Mucosa of gallbladder (tissue), 1 donor: ENCODE measurements at places on chromosomes 5 and 9. TPM values are rescaled to one million over a fixed set of nuclear protein-coding genes. Genes with fewer than 3 reads are reported as not detected.

GRCh38 chr5:79743846-79744605 is 54.4 kb downstream of the CMYA5 start:
- DNase-seq: no peak

DNA sequence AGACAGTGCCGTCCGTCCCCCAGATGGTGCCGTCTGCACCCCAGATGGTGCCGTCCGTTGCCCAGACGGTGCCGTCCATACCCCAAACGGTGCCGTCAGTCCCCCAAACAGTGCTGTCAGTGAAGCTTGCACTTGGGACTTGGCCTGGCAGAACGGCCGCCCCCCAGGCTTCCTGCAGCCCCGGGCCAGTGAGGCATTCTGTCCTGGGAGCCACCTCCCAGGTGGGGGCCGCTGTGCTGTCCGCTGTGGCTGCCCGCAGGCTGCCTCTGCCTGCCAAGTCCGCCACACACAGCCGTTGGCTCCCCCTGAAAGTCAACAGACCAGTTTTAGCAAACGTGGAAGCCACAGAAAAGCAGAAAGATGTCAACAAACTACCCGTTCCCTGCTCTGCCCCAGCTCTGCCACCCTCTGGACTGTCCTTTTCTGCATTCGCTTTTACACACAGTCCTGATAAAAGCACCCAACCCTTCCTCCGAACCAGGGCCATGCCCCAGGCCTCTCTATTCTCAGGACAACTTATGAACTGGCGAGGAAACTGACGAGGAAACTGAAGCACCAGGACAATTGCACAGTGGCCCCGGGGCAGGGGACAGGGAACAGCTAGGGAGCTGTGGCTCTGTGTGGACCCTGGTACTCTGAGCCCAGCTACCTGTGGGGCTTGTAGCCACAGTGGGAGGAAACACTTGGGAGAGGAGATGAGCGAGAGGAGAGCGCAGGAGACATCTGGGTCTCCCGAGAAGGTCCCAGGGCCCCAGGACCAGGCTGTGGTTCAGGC is 39.6 kb upstream of the RXRA start:
- no peak for DNase-seq

GRCh38 chr9:89513837-89514236 is 15.9 kb upstream of the SEMA4D start:
- DNase-seq: no peak

DNA sequence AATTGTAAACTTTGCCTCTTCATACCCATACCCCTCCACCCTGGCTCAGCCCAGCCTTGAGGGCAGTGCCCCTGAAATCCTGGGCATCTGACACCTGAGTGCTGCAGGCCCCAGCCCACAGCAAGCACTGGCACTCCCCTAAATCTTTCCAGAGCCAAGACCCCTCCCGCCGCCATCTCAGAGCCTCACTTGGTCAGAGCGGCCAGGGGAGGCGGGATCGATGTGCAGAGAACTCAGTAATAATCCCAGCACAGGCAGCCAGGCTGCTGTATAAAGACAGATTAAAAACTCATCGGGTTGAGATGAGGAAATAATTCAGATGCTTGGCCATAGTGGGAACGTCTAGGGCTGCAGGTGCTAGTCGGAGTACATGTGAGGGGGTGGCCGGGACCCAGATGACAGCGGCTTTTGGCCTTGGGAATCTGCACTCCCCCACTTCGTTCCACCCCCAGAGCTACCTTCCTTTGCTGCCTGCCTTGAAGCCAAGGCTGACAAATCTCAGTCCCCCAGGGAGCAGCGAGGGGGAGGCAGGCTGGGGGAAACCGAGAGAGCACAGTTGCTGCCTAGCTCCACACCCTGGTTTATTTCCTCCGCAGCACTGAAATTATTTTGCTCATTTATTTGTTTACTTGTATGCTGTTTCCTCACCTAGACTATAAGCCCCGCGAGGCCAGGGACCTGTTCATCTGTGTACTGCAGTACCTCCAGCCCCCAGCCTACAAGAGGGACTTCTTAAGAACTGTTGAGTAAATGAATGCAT is 19.5 kb upstream of the ARAP3 start:
- no peak for DNase-seq

DNA sequence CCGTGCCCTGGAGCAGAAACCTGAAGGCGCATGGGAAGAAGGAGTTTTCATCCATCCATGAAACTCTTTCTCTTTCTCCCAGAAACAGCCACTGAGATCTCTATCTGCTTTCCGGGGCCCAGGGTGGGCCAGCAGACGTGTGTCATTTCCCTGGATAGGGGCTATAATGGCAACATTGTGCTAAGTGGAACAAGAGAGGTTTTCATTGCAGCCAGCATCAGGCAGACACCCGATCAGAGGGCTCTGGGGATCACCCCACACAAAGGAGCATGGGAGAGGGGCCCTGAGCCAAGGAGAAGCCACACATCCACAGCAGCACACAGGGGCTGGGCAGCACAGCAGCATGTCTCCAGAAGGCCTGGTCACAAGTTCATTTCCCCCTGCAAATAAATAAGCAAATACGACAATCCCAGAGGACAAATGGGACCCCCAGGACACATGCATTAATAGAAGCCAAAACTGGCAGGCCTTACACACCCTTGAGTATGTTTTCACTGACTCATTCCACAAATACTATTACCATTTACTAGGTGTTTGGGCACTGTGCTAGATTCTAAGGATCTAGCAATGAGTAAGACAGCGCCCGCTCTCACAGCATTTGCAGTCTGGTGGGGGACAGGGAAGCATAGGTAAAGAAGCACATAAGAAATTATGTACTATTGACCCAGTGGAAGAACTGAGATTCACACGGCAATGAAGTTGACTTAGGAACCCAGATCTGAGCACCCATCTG is 4.3 kb upstream of the AFAP1L1 start:
- DNase-seq: no peak

DNA sequence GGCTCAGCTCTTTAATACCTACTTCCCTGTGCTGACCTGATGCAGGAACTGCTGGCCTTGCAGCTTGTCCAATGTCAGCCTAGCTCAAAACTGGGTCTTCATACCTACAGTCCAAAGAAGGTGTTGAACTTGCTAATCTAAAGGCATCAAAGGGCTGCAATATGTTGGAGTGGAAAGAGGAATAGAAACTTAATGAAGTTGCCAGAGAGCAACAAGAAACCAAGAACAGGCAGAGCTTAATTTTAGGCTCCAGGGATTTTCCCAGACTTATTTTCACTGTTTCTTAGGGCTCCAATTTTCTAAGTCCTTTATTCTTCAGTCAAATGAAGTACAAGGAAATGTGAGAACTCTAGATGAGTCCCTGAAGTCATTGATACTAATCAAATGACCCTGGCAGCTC is 17.6 kb upstream of the ERCC6L2 start:
- DNase-seq: no peak

GRCh38 chr9:91491624-91492023 is 68.0 kb upstream of the NFIL3 start:
- DNase-seq: no peak

DNA sequence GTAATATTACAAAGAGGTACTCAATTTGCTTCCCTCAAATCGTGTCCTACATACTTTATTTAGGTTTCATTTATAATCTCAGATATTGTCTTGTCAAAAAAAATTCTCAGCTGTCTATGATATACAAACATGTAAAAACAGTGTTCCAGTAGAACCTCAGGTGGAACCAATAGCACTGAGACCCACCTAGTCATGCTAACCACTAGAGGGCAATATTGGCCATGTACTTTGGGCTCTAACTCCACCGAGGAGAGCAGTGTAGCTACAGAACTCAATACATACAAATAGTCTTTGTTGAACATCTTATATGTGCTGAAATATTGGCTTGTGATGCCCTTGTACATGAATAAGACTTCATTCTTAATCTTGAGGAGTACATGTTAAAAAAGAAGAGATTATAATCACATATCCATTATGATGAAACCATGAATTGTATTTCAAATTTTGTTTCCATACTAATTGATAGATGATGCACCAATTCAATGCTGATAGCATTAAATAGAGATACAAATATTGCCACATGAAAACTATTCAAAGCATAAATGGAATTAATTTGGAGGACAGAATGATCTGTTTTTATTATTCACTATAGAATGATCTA is 71.2 kb upstream of the CNTLN start:
- peak; percentile 36 for DNase-seq

DNA sequence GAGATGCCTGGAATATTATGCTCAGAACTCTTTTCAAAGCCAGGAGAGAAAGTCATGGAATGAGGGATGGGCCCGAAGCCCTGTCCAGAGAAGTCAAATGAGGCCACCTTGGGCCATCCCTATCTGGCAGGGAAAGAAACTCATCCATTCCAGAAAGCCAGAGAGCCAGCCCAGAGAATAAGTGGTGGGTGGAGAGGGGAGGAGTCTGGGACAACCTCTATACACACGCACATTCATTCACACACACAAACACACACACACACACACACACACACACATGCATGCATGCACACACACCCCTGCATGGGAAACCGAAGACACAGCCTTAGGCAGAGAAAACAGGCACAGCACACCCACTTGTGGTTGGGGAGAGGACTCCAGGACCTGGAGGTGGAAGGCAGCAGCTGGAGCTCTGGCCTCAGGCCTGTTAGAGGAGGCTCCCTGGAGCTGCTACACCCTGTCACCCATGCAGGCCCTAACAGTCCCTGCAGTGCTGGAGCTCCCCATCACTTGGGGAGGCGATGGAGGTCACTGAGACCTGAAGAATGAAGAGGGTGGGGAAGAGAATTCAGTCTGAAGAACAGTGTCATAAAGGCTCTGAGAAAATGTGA is 38.0 kb downstream of the TGFBI start:
- DNase-seq: no peak

- DNase-seq: no peak
Observed at GRCh38 chr5:57783693-57784092, 301.1 kb upstream of the ACTBL2 start.

GRCh38 chr5:83715236-83716065 is 5.2 kb downstream of the HAPLN1 start:
- DNase-seq: no peak

DNA sequence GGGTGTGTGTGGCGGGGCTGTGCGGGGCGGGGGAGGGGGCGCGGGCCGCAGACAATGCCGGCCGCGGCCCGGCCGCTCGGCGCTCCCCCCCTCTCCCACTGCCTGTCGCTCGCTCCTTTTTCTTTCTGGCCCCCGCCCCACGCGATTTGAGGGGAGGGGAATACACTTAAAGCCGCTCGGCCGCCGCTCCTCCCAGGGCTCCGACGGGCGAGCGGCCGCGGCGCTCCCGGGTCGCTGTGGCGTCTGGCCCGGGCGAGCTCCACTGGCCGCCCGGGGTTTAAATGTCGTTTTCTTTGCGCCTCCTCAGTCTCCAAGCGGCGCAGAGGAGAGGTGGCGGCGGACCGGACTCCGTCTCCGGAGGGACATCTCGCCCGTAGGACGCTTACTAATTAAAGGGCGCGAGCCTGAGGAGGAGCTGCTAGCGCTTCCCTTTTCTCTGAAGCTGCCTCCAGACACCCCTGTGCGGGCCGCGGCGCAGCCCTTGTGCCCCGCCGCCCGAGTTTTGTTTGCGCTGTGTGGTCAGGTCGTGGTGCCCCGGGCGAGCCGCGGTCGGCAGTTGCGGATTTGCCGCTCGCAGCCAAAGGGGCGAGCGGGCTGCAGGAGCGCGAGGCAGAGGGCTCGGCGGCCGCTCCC is 1.4 kb downstream of the ZSWIM6 start:
- DNase-seq: peak; percentile 34

- no peak for DNase-seq
Observed at GRCh38 chr9:102985162-102985895, 9.8 kb upstream of the CYLC2 start.

DNA sequence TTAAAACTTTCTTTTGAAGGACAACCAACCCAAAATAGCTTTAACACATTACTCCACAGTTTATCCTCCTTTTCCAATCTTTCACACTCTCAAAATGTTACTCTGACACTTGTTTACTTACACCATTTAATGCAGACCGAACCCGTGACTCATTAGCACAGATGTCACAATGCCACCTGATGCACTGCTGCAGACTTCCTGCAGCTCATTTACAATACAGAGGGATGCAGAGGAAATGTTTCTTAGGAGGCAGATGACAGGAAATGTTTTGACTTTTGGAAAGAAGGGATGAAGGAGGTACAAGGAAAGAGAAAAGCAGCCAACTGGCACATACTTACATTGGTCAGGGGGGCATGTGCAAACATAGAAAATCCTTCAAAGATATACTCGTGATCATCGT is 39.0 kb downstream of the DROSHA start:
- no peak for DNase-seq

DNA sequence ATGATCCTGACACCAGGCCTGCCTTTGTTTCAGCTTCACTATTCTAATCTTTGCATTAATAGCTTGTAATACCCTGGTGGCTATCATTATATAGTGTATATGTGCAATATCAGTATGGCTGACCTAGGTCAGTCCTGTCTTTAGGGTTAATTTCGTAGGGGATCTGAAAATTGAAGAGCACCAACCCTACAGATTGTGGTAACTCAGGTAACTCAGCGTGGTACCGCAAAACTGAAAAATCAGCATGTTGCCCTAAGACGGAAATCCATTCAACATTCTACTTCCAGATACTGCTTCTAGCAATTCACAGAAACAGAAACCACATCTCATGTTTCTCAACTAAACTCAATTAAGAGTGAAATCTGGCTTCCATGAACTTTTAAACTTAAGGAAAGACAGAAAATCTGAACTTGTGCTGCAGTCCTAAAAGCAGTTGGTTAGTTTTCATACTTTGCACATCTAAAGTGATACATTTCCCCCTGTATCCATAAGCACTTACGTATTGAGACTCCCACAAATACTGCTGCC is 78.3 kb downstream of the FNIP1 start:
- no peak for DNase-seq

- no peak for DNase-seq
Observed at GRCh38 chr5:17379100-17379951, 118.7 kb upstream of the TAF11L2 start.

DNA sequence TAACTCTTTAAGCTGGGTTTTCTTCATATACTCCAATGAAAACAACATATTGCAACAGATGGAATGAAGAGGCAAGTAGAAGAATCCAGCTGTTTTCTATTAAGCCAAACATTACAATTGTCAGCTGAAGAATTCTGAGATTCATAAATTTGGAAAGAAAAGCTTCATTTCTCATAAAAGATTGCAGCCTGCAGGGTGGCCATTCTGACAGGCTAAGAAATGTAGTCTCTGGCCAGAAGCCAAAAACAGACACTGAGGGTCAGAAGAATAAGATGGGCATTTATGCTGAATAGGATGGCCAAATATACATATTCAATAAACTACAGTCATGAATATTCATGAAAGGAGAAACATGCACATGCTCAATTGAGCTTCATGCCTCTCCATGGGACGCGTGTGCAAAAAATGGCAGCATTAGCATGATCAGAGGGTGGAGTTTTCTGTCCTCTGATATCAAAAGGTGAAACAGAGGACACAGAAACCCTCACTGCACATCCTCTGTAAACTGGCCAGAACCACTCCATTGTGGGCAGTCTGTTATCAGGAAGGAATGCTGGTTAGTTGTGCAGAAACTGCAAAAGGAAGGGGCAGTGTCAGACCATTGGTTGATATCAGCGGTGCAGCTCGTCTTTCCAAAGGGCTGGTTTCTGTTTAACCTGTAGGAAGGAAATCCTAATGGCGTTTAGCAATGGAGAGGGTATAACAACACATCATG is 50.2 kb downstream of the FXN start:
- peak; percentile 34 for DNase-seq

GRCh38 chr9:77543131-77543822 is 104.8 kb downstream of the GNA14 start:
- DNase-seq: no peak

Gene RNF180
- total RNA-seq: 14.8 TPM

Gene TLN1
- total RNA-seq: 482 TPM

Gene EDIL3
- total RNA-seq: 60.1 TPM

Gene ASTN2
- total RNA-seq: 4.4 TPM

Gene CEP120
- 19.5 TPM for total RNA-seq

Gene CDH9
- total RNA-seq: not detected

Gene COL15A1
- 46.2 TPM for total RNA-seq

Gene LECT2
- not detected for total RNA-seq

Gene TCF7
- total RNA-seq: 7.4 TPM

Gene FOXD4L4
- not detected for total RNA-seq

Gene PTGDS
- total RNA-seq: 481 TPM
